Activated naive CD4-positive, alpha-beta T cell (primary cell): ENCODE measurements at places on chromosomes 1 and 21.

DNA sequence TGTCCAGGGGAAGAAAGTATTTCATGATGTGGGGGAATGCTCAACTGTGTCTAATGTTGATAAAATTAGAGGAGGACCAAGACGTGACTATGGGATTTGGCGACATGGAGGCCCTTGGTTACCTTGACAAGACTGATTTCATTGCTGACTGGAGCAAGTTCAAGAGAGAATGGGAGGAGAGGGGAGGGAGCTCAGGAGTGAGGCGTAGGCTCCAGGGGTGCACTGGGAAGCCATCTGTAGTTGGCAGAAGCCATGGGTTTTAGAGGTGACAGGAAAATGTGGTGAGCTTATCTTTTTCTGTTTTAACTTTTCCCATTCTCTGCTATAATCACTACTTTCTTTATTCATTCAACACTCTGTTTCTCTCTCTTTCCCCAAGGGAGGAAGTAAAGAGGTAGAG lies 15.8 kb downstream of the UBE4B start:
- DNase-seq: no peak

- no peak for DNase-seq
These were observed 128.0 kb downstream of the ADAMTS1 start for GRCh38 chr21:26717146-26717739.

- DNase-seq: no peak
These were observed 1409.0 kb downstream of the PLA2G4A start for GRCh38 chr1:188237573-188238348.

DNA sequence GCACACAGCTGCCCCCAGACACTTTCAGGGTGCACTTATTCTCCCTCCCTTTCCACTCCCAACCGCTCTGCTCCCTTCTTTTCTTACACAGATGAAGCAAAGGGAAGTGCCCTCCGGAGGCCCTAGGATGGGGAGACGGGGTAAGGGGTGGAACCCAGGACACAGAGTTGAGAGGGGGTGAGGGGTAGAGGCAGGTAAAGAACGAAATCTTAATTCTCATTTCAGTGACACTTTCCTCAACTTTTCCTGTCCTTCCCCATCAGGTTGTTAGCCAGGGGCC lies 12.8 kb downstream of the PLEKHO1 start:
- no peak for DNase-seq

DNA sequence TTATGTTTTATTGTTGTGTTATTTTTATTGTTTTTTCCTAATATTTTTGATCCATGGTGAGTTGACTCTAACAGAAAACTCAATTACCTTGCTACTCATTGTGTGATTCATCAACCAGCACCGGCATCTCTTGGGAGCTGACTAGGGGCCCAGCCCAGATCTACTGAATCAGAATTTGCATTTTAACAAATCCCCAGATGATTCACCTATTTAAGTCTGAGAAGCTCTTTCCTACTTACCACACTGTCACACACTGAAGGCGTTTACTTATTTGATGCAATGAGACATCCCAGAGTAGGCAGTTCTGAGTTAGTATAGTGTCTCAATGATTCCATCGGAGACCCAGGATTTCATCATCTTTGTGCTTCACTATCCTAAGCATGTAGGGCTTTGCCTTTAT lies 416.6 kb downstream of the RWDD3 start:
- DNase-seq: no peak
